ENCODE measurements at places on chromosomes 12 and 14.

- no peak for DNase-seq
Measured at GRCh38 chr14:25698111-25698510, 648.2 kb upstream of the STXBP6 start.

DNA sequence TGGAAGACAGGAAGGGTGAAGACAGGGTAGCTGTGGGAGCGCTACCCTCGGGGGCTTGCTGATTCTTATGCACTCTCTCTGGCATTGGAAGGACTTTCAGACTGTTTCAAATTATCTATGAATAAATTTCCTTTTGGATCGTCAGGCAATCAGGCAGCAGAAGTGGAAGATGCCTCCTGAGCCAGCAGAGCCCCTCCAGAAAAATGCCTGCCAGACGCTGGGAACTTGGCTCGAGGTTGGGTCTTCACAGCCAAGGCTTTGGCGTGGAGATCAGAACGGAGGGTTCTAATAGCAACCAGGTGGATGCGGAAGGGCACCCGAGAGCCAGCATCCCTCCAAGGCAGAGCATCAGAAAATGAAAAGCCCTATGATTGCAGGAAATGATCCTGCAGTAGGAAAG is 119.2 kb upstream of the RFLNA start:
- no peak for DNase-seq

DNA sequence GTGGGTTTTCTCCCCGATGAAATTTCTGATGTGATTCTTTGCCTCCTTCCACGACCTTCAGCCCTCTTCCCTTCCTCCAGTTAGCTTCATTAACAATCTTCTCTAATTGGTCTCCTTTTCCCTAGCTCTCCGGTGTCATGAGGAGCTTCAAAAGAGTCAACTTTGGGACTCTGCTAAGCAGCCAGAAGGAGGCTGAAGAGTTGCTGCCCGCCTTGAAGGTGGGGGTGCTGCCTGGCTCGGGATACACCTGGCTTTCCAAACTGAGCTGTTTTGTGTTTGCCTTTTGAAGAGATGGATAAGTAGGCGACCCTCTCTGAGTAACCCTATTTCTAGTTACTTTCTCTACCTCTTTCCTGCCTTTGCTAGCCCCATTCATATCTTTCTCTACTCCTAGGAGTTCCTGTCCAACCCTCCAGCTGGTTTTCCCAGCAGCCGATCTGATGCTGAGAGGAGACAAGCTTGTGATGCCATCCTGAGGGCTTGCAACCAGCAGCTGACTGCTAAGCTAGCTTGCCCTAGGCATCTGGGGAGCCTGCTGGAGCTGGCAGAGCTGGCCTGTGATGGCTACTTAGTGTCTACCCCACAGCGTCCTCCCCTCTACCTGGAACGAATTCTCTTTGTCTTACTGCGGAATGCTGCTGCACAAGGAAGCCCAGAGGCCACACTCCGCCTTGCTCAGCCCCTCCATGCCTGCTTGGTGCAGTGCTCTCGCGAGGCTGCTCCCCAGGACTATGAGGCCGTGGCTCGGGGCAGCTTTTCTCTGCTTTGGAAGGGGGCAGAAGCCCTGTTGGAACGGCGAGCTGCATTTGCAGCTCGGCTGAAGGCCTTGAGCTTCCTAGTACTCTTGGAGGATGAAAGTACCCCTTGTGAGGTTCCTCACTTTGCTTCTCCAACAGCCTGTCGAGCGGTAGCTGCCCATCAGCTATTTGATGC is 797 bp downstream of the ESPL1 start:
- no peak for DNase-seq

- no peak for DNase-seq
Measured at GRCh38 chr14:46233786-46234185, 417.8 kb downstream of the RPL10L start.
